Activated gamma-delta T cell treated with Interleukin-2 at 50 U/mL for 16 hours (primary cell): ENCODE measurements at places on chromosomes 11 and 22.

GRCh38 chr11:46417711-46418110 is 26.1 kb upstream of the CHRM4 start:
- DNase-seq, result no peak

DNA sequence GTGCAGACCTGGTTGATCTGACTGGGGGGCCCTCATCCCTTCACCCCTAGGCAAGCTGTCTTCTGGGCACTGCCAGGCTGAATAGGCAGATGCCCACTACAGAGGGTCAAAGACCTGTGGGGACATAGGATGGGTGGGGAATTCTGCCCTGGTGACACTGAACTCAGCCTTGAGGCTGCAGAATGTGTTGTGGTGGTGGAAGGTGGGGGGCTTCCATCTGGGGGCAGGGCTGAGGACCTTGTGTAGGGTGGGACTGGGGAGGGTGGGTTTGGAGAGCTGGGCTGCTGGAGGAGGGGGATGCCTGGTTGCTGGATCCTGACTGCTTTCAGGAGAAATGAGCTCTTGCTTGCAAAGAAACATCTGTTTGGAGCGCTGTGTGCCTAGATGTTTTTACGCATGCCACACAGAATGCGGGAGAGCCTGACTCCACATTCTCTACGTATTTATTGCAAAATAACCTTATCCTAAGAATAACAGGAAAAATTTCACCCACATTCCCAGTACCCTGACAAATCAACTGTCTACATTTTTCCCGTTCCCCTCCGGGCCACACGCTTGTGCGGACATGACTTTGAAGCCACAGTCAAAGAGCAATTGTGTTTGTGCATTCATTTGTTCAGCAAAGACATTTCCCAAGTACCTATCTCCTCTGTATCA is 18.3 kb downstream of the SMIM38 start:
- no peak for DNase-seq

GRCh38 chr22:39432361-39432811 is 24.4 kb upstream of the MGAT3 start:
- no peak for DNase-seq

DNA sequence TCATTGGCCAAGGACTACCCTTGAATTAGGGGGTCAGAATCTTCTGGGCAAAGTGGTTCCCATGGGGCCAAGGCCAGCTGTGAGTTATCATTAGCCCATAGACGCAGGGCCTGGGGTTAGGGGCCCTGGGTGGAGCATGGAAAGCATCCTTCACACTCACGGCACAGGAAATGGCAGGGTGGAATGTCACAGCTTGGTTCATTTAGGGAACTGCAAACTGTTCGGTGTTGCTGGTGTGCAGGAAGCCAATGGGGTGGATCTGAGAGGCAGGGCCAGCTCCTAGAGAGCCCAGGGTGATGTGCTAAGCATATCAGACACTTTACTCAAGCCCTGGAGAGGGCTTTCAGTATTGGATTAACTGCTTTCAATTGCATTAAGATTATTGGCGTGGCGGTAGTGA is 42.9 kb downstream of the TECTA start:
- DNase-seq, result no peak

GRCh38 chr11:113567867-113568544 is 92.8 kb upstream of the DRD2 start:
- no peak for DNase-seq

DNA sequence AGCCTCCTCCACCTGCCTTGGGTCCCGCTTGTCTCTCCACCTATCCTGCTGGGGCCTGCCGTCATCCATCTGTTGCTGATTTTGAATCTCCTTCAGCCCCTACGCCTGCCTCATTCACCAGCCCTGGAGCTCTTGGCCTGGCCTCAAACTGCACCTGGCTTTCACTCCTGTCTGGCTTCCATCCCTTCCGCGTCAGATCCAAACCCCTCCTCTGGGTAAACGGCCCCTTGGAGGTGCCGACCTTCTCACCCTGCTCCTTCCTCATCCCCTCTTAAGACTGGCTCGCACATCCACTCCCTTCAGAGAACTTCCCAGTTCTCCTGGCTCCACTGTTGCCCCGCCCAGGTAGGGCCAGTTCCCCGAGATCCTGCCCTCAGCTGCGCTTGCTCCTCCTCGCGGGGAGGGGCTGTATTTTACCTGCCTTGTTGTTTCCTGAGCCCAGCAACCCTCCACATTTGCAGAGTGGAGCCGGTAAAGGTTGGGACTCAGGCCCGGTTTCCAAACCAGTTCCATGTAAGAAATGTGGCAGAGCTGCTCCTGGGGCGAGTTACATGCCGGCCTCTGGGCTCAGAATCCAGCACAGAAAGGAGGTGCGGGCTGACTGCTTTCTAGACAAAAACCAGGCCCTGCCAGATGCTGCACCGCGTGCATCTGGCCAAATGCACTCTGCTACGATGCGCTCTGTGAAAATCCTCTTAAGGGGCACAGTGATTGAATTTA is 13.9 kb upstream of the SHANK2 start:
- no peak for DNase-seq

DNA sequence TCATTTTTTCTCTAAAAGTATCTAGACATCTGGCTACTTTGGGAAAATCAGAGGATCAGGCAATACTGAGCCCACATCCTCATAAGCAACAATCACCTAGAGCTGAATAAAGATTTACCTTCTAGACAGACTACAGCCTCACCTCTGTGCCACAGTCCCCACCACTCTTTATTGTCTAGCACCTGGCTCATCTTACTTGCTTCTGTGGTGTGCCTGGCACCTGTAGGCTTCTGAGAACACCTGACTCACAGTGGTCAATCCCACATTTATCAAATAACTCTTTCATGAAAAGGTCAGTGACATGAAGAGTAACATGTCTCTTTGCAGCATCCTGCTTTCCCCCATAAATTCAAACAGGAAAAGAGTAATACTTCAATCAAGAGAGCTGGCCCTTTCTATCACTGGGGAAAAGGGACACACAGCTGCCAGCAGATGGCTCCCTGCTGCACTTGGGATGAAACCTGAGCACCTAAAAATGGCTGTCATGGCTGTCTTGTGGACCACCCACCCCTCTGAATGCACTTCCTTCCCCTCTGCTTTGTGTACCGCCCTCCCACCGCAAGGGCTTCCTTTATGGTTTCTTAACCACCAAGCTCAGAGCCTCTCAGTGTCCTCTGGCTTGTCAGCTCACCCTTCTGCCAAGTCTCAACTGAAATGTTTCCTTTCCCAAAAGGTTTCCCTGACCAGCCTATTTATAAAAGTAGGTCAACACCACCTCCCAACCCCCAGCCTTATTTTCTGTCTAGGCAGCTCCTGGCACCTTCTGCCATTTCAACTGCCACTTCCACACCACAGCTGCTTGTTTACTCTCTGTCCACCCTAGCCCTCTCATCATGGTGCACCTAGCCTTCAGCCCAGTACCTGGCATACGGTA is 9.3 kb downstream of the TFIP11 start:
- DNase-seq, result peak; percentile 68

- DNase-seq, result no peak
Observed at GRCh38 chr11:79430280-79430679, 10.6 kb downstream of the TENM4 start.

GRCh38 chr22:33034753-33035152 is 23.4 kb downstream of the SYN3 start:
- DNase-seq, result no peak

GRCh38 chr11:83151274-83151977 is 5.5 kb upstream of the PCF11 start:
- no peak for DNase-seq

GRCh38 chr11:11789735-11790369 is 51.9 kb upstream of the USP47 start:
- no peak for DNase-seq

- DNase-seq, result no peak
Observed at GRCh38 chr11:76781046-76781801, 1.9 kb upstream of the TSKU start.

GRCh38 chr11:36357831-36358230 is 61.7 kb downstream of the PRR5L start:
- no peak for DNase-seq

DNA sequence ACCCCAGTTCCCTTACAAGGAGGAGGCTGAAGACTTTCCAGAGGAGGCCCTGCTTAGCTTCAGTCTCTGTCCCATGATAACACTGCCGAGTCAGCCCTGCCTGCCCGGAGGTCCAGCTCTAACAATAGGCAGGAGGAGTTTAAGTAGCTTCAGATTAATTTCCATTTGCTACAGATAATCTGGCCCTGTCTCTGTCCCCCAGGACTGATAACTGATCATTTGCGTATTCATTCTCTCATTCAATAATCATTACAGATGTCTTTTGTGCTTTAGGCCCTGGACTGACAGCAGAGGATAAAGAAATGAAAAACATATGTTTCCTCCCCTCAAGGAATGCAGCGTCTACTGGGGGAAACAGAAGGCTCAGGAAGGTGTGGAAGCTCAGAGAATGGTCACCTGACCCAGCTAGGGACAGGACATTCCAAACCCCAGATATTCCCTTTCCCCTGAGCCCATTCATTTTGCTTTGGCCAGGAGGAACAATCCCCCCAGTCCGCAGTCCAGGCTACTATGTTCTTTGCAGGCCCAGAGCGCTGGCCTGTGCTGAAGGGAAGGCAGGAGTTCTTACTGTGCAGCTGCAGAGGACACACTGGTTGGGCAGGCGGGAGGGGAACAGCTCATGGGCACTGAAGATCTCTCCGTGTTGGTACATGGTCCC is 20.8 kb downstream of the CHRDL2 start:
- DNase-seq, result no peak

DNA sequence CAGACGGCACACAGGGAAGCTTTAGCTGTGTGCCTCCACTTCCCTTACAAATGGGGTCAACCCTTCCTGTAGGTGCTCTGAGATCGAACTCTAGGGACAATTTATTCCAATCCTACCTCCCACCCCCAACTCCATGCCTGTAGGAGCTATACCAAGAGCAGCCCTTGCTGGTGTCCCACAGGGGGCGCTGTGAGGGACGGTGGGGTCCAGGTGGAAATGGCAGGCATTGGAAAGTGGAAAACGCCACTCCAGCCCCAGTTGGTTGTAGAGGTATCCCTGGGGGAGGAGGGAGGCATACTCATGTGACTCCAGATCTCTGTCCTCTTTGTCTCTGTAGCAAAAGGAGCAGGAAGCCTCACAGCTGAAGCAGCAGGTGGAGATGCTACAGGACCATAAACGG is 161.3 kb downstream of the MYO18B start:
- no peak for DNase-seq

GRCh38 chr11:121194731-121195596 is 93.9 kb downstream of the TECTA start:
- DNase-seq, result peak; percentile 54

GRCh38 chr11:109275931-109276330 is 146.1 kb upstream of the C11orf87 start:
- DNase-seq, result no peak

DNA sequence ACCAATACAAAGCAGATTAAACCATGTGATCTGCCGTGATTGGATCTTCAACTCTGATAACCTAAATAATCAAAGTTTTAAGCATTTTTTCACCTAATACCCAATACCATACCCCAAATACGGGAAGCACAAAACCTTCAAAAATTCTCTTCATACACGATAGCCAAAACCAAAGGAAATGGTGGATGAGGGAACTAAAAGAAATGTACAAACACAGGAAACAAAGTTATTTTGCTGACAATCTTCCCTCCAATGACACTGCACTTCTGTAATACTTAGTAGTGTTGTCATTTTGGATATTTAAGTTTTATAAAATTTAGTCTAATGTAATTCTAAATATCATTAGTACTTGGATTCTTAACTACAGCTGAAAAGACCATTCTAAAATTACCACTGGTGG is 27.0 kb downstream of the CSTF3 start:
- no peak for DNase-seq

- no peak for DNase-seq
Observed at GRCh38 chr11:34175284-34176019, 70.0 kb downstream of the NAT10 start.

DNA sequence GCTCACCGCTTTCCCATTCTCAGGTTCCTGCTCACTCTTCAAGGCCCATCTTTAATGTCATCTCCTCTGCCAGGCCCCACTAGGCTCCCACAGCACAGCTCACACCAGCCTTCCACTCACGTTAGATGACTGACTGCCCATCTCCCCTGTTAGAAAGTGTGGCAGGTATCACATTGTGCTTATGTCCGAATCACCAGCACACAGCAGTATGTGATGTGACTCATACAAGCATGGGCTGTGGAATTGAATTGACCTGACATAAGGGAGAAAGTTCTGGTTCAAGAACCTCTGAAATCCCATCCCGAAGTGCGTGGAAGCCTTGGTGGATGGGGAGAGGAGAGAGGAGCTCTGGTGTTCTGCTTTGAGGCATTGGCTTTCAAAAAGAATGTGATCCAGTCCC is 6.5 kb downstream of the VSTM5 start:
- no peak for DNase-seq

- DNase-seq, result peak; percentile 35
Observed at GRCh38 chr11:20110908-20111669, 49.2 kb downstream of the DBX1 start.

DNA sequence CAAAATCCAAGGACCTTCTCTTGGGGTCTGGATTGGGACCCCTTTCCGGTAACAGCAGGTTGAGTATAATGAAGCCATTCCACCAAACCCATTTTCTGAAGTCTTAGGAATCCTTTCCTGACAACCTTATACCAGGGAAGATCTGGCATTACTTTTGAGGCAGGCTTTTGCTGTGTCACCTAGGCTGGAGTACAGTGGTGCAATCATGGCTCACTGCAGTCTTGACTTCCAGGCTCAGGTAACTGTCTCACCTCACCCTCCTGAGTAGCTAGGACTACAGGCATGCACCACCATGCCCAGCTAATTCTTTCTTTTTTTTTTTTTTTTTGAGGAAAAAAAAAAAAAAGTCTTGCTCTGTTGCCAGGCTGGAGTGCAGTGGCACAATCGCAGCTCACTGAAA is 55.8 kb upstream of the TREH start:
- no peak for DNase-seq

- no peak for DNase-seq
Observed at GRCh38 chr11:76317296-76317695, 63.6 kb downstream of the THAP12 start.

- no peak for DNase-seq
Observed at GRCh38 chr11:29773656-29774264, 243.1 kb downstream of the KCNA4 start.

GRCh38 chr11:11499300-11499699 is 122.5 kb downstream of the GALNT18 start:
- no peak for DNase-seq

GRCh38 chr22:24566899-24567511 is 11.2 kb downstream of the SNRPD3 start:
- DNase-seq, result no peak

DNA sequence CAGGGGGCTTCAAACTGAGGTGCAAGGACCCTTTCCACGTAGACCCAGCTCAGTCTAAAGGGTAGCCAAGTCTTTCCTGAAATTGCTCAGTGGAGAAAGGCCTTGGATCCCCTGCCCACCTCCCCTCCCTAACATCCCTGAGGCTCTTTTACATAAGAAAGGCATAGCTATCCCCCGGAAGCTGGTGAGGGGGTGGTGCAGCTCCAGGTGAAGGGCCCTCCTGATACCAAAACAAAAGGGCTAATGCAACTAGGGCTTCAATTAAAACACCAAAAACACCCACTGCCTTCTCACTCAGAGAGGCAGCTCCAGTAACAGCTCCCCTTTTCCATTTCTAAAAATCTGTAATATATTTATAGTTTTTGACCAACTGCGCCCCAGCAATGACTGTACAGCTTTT is 5.8 kb downstream of the SHANK2 start:
- no peak for DNase-seq

- no peak for DNase-seq
Observed at GRCh38 chr11:4619514-4619913, 11.5 kb upstream of the TRIM68 start.

- no peak for DNase-seq
Observed at GRCh38 chr11:24661331-24661730, 164.5 kb downstream of the LUZP2 start.

GRCh38 chr11:93743291-93743690 is 1.8 kb downstream of the C11orf54 start:
- no peak for DNase-seq

GRCh38 chr11:121372671-121373429 is 79.3 kb upstream of the SORL1 start:
- DNase-seq, result no peak
